ENCODE measurements at places on chromosomes 12 and 14.

DNA sequence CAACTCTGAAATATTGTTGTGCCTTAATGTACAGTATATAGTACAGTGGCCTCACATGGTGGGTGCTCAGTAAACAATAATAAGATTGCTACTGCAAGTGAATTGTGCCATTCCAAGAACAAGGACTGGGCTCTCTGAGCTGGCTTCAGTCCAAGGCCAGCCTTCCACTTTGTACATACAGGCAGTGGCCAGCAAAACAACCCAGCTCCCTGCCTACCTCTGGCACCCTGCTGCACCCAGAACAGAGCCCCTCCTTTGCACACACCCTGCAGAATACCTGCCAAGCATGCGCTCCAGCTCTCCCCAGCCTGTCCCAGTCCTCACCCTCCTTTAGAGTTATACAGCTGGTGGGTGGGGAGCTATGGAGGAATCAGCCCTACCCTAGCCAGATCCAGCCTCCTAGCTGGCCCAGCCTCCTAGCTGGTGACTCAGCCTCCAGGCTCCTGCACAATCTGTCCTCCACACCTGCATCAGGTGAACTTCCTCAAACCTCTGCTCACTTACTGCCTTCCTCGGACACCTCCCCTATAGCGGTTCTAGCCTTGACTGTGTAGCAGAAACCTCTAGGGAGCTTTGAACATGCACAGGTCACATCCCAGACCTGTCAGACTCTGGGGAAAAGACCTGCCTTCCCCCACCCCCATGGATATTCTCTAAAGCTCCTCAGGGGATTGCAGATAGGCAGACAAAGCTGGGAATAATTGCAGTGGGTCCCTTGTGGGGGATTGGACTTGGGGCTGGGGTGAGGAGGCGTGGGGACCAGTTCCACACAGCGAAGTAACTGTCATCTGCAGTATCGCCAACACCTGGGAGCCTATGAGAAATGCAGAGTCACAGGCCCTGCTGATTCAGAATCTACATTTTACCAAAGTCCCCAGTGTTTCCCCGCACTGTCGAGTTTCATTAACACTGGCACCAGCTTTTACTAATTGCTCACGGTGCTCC, 17.9 kb downstream of the ZDHHC22 start:
- peak; percentile 19 for DNase-seq

DNA sequence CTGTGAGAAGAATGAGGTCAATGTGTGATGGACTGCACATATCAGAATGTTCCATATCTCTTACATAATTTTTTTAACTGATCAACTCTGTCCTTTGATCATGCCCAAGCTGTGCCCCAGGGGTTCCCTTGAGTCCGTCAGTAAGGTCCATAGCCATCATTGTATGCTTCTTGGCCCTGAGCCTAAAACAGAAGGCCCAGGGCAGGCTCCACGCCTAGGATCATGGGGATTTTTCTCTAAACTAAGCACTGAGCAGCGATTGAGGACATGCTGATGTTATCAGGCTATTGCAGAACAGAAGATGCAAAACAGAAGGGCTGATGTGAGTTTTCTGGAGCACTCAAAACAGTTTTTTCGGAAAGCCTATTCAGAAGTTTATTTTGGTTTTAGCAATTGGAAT, 20.9 kb downstream of the RNASE9 start:
- DNase-seq = no peak

DNA sequence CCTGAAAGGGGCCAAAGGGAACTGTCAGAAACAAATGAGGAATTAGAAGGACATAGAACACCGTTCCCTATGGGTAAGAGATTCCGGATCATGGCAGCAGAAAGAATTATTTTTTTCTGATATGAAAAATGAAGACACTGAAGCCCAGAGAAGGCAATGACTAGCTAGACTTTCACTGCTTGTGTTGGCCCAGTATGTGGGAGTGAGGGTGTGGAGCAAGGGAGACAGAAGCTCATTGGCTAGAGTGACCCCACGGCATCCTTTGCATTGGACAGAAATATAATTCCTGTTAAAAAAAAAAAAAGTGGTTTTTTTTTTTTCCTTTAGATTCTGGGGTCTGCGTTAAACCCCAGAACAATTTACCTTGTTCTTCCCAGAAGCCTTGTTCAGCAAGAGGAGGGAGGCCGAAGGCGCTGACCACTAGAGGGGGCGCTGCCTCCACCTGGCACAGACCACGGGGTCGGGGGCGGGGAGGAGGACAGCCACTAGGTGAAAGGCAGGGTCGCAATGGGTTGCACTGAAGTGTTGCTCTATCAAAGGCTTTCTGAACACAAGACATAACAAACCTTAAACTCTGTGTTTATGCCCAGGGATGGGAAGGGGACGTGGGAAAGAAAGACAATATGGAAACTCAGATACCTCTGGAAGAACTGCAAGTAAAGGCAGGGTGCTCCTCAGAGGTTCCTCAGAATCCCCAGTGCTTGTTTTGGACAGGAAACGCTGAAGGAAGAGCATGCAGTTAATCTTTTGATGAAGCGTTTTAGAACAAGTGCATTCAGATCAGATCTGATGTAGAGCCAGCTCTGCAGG, 156.8 kb downstream of the KCNA5 start:
- DNase-seq = peak; percentile 88

DNA sequence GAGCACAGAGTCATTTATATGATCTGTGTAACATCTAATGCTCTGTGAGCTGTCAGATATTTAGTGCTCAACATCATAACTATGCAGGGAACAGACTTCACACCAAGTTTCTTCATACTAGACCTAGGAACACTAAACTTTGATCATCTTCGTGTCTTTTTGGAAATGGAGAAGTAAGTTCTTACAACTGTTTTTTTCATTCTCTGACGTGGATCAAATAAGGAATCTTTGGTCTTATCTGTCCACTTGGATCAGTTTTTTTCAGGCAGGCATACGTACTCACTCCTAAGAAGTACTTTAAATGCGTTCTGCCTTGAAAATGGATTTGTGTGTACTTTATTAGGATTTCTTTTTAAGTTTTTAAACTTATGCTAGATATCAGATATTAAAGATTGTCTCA, 191.0 kb downstream of the FBXL14 start:
- no peak for DNase-seq

- DNase-seq = no peak
Measured at GRCh38 chr12:105912882-105913678, 225.7 kb downstream of the NUAK1 start.

- peak; percentile 57 for DNase-seq
Measured at GRCh38 chr12:13093191-13093847, 10.1 kb downstream of the GSG1 start.

DNA sequence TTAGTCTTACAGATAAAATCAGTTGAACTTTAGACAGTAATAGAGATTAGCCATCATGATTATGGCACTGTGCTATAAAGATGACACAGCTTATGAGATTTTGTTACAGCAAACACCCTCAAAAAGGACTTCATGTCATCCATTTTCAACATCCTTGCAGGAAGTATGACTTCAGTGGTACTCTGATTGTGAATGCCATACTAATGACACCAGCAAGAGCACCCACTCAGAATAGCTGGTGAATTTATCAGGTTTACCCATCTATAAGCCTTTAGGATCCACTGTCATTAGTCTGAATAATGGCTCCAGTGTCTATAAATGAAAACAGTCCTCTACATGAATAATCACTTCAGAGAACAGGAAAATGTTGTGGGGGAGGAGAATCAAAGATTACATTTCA, 615.2 kb downstream of the RPS29 start:
- DNase-seq = no peak

GRCh38 chr12:9079883-9080675, 35.6 kb downstream of the A2M start:
- DNase-seq = no peak

DNA sequence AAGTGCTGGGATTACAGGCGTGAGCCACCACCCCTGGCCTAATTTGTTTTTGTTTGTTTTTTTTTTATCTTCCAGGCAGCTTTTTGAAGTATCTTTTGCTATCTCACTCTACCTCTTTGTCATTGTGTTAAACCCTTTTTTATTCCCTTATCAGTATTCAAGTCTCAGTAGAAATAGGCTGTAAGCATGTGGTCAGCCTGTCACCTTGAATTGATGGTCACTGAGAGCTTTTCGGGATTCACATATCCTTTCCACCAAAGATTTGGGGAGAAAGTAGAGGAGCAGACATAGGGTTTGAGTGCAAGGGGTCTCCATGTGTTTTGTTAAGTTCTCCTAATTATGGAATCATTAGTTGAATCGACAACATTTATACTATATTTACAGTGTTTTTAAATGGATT, 36.4 kb downstream of the TMPO start:
- no peak for DNase-seq

DNA sequence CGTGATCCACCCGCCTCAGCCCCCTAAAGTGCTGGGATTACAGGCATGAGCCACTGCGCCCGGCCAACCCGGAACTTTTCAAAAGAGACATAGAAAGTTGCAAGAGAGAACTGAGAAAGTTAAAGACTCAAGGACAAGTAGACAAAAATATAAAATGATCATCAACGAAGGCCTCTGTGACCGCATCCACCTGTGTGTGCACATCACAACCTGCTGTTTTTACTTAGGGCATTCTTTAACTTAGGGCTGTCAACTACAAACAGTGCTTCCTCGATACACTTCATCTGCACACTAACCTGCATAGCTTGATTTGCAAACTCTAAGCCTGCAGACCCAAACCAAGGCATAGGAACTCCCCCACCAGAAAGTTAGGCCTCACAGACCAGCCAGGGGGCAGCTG, 14.8 kb downstream of the P2RX2 start:
- no peak for DNase-seq

- DNase-seq = peak; percentile 46
Measured at GRCh38 chr14:28375295-28375694, 391.3 kb upstream of the FOXG1 start.

DNA sequence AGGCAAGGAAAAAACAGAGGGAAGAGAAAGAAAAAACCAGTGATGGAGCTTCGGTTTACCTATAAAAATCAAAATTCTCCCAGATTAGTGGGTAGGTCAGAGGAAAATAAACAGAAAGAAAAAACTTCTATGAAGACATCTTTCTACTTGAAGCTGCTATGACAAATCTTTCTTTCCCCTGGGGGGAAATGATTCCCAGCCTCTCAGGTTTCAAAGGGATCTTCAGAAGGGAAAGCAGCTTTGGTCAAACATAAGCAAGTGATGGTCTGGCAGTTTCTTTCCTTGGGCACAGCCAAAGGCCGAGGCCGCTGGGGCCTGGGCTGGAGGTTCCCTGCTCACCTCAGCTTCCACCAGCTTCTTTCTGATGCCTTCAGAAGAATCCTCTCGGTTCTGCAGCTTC, 104.5 kb downstream of the PRKAB1 start:
- DNase-seq = no peak

DNA sequence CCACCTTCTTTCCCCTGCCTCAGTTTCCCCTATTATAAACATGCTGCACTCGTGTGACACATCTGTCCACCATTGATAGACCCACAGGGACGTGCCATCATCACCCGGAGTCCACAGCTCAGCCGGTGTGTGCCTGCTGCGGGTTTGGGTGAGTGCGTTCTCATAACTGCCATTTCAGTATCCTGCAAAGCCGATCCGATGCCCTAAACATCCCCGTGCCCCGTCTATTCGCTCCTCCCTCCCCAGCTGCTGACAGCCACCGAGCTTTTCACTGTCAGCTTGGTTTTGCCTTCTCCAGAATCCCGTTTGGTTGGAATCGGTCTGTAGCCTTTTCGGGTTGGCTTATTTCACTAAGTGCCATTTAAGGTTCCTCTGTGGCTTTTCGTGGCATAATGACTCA, 3.9 kb downstream of the LRCOL1 start:
- DNase-seq = no peak

DNA sequence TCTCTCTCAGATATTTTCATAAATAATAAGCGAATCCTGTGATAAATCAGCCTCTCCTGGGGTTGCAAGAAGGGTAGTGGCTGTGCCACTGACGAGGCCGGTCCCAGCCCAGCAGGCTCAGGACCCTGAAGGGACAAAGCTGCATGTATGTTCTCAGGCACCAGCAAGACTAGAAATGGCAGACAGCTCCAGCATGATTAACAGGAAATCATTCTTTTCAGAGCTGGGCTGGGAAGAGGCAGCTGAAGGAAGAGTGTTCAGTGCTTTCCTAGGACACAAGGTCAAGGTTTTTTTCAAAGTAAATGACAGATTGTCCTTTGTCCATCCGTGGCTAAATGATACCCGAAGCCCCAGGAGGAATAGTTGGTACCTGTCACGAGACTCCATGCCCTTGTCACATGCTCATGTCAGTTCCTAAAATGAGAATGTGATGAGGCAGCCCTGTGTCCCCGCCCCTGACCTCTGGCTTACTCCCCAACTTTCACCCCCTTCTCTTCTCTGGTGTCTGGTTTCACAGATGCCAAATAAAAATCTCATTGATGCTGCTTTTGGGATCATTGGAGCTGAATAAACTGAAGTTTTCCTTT, 65.1 kb downstream of the PPP1R36 start:
- peak; percentile 29 for DNase-seq

GRCh38 chr12:116365606-116366455, 88.3 kb upstream of the MED13L start:
- no peak for DNase-seq

GRCh38 chr14:105076296-105076804, 11.1 kb upstream of the GPR132 start:
- DNase-seq = no peak

DNA sequence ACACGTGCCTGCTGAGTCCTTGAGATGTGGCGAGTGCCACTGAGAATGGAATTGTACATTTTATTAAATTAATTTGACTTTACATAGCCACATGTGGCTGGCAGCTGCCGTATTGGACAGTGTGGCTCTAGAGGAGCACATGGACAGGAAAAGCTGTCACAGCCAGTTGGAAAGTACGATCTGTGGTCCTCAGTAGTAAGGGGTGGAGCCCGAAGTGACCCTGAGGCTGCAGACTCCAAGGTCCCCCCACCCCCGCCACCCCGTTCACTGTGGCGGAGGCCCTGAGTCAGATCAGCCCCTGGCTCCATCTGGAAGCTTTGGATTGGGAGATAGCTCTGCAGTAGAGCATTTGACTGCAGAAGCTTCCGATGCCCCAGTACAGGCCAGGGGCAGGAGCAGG, 25.8 kb upstream of the BEGAIN start:
- no peak for DNase-seq

GRCh38 chr12:47947341-47947740, 16.1 kb upstream of the TMEM106C start:
- no peak for DNase-seq

DNA sequence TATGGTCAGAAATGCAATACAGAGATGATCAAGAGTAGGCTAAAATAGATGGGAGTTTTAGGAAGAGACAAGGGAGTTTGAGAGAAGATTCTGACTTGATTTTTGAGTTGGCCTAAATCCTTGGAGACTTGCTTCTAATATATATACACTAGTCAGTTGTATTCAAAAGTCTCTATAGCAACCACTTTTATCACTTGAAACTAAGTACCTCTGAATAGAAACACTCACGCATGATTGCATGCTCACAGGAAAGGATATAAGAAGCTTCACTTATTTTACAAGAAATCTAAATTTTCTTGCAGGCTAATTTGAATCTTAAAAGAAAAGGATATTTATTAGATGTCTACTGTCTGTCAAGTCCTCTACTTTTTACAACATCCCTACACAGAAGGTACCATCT, 316.8 kb downstream of the SNAPC1 start:
- DNase-seq = no peak
